ENCODE measurements at places on chromosomes 16 and 17. TPM values are rescaled to one million over a fixed set of nuclear protein-coding genes. Genes with fewer than 3 reads are reported as not detected.
A peak's percentile ranks its signal among the peaks of the same experiment; 100 is the strongest.

DNA sequence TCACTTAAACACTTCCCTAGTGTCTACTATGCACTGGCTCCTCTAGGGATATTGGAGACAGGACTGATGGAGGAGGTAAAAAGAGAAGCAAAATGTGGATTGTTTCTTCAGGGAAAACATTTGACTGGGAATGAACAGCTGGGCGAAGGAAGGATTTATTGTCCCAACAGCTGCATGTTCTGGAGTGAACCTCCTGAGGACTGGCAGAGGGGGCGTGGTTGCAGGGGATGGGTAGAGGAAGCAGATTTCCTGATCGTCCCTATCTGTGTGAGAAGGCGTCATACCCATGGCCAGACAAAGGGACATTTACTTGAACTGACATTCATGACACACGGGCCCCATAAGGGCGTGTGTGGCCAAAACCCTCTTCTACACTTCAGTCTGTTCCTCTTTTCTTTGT lies 321.5 kb downstream of the MAP2K4 start:
- no peak for DNase-seq

GRCh38 chr17:76090517-76091129 lies 11.6 kb downstream of the ZACN start:
- peak; percentile 14 for DNase-seq

- DNase-seq, result no peak
Measured at GRCh38 chr17:992933-993332, 4.0 kb upstream of the TIMM22 start.

The ADAD2 gene
- total RNA-seq, result not detected

DNA sequence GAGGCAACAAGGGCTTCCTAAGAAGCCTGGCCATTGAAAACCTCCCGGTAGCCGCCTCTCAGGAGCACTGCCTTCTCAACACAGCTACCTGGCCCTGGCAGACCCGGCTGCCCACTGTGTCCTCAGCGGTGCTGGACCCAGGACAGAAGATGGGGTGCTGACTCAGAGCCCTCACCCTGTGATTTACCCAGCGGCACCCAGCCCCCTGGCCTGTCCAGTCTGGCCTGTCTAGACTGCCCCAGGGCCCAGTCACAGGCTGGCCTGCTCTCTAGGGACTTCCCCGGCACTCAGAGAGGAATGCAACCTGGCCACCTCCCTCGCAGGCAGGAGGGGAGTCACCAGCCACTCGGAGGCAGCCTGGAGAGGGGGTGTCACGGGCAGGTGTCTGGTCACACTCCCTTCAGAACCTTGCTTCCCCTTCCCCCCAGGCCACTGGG lies 20.1 kb downstream of the PIEZO1 start:
- DNase-seq, result no peak

- peak; percentile 68 for DNase-seq
Measured at GRCh38 chr16:3879887-3880564, 487 bp downstream of the CREBBP start.

The ATP2C2 gene
- 126 TPM for total RNA-seq

DNA sequence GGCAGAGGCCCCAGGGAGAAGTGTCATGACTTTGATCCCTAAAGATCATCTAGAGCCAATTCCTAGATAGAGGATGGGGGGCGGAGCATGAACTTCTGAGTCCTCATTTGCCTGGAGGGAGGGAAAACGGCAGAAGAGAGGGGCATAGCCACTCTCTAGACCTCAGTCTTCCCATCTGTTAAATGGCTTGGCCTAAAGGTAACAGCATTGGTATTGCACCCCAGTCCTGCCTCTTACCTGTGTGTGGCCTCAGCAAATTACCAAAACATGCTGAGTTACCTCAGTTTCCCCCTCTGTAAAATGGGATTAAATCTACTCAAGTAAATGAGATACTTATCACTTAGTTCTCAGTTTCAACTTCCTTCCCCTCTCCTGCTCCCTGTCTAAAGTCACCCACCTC lies 47.5 kb downstream of the CNGB1 start:
- no peak for DNase-seq
